ENCODE measurements at places on chromosomes 2 and 18.

DNA sequence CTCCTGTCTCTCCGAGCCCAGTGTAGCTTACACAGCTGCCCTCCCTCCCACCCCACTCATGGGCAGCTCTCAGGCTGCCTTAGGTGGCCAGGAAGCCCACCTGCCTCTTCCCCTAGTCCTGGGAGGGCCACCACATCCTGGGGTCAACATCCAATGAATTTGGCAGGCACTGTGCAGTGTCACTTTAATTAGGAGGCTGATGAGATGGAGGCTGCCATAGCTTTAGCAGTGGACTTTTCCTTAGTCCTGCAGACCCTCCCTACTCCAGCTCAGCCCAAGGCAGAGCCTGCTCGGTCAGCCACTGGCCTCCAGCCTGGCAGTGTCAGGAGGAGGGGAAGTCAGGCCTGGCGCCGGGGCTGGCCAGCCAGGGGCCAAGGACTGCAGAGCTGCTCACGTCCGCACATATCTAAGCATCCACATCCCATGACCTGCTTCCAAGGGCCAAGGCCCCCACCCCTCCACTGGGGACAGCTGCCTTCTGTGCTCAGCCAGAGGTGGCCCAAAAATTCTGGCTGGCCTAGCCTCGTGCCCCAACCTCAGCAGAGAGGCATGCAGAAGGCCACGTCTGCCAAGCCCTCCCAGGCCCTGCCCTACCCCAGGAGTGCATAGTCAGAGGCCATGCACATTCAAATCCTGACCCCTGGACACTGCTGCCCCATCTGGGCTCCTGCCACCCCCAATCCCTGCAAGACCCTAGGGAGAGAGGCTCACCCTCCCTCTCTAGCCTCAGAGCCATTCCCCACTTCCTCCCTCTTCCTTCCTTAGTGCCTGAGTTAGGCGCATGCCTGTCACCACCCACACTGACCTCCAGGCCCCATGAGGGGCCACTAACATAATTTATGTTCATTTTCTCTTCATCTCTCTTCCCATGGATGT lies 33.1 kb downstream of the ADRA2B start:
- no peak for DNase-seq

GRCh38 chr2:65057391-65058052 lies 1.3 kb downstream of the CEP68 start:
- DNase-seq = peak; percentile 59

GRCh38 chr2:237515166-237515565 lies 28.1 kb downstream of the MLPH start:
- DNase-seq = no peak

DNA sequence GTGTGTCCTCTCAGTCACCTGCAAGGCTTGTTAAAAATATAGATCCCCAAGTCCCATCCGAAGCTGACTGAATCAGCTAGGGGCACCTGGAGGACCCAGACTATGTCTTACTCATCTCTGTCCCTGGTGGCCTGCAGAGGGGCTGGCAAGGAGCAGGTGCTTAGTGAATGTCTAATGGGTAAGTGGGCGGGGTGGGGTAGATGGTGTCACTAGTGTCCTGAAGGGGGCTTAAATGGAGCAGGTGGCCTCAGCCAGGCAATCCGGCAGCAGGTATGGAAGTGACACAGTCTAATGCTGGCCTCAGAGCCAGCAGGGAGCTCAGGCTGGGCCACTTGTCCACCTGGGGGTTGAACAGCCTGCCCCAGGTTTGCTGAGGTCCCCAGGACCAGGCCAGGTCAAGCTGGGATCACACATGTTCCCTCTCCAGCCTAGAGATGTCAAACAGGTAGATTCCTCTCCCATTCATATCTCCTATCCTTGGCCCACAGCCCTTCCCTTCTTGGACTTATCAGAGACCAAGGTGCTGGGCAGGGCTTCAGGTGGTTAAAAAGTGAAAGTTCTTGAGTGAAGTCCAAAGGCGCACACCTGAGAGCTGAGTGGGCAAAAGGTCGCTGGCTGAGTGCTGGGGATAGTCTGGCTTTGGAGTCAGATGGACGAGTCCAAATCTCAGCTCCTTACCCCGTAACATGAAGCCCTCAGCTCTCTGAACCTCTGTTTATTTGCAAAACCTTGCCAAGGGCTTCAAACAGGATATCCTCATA lies 1.7 kb downstream of the STEAP3 start:
- no peak for DNase-seq

GRCh38 chr18:24609254-24609653 lies 148.8 kb downstream of the HRH4 start:
- no peak for DNase-seq

- no peak for DNase-seq
Measured at GRCh38 chr2:239533569-239534316, 132.9 kb upstream of the HDAC4 start.

DNA sequence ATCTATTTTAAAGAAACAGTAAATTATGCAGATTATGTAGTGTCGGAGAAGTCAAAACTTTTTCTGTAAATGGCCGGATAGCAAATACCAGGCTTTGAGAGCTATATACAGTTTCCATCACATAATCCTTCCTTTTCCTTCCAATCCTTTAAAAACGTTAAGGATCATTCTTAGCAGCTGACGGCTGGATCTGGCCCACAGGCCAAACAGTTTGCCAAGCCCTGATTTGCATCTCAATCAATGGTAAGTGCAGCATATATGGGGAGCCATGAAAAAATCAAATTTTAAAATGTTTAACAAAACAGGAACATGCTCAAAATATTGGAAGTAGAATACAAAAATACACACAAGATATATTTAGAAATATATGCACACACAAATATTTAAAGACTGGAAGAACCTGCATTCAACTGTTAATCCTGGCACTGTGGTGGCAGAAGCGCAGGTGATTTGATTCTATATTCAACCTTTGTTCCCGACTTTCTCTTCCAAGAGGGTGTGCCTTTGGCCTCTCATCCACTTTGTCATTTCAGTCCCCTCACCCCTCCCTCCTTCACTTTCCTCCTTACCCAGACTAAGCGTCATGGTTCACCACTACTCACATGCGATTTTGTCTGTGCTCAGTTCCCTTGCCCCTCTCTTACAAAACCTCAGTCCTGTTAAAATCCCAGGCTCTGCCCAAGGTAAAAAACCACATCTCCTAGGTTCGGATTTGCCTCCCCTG lies 27.3 kb downstream of the NDUFA10 start:
- no peak for DNase-seq

DNA sequence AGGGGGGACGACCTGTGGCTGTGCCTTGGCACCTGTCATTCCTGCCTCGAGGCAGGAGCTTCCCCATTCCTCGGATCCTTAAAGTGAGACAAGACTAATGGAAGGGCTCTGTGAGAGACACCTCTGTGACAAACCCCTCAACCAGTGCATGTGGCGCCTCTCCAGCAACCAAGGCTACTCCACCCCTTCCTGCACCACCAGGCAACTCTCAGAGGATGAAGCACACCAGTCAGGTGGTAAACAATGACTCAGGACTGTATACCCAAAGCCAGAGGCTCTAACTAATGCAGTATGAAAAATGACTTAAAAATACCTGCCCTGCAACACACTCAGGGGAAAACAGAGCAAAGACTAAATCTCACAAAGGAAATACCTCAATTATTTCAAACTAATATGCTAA lies 136.9 kb downstream of the UXS1 start:
- DNase-seq = no peak

GRCh38 chr2:239420082-239420481 lies 19.3 kb upstream of the HDAC4 start:
- DNase-seq = no peak

GRCh38 chr2:136764452-136765255 lies 691 bp upstream of the THSD7B start:
- DNase-seq = no peak

DNA sequence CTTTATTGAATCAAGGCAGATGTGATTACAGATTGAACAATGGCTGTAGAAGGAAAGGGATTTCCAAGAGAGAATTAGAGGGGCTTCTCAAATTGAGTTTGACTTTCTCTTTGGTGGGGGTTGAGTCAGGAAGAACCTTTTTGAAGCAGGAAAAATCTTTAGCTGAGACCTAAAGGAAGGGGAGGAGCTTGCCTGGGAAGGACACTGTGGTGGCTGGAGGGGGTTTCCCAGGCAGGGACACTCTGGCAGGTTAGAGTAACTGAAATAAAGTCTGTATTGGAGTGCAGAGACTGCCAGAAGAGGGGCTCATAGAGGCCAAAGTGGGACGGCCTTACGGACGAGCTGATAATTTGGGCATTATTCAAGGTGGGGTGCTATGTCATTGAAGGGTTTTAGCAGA lies 69.3 kb downstream of the NEDD4L start:
- DNase-seq = no peak

GRCh38 chr2:73911548-73912208 lies 15.0 kb upstream of the DGUOK start:
- no peak for DNase-seq

DNA sequence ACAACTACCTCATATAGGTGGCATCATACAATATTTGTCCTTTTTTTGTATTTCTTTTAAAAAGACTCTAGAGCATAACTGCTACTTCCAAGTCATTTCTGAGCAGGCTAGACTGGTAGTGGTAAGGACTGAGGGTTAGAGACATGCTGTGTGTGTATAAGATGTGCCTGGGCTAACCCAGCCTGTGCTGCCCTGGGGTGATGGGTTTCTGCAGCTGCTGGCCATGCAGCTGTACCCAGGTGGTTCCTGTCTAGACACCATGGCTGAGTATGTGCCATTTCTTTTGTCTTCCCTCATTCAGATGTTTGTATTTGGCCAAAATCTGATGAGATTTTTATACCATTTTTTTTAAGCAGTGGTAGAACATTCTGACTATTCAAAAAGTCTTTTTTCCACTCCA lies 40.0 kb downstream of the MERTK start:
- no peak for DNase-seq

DNA sequence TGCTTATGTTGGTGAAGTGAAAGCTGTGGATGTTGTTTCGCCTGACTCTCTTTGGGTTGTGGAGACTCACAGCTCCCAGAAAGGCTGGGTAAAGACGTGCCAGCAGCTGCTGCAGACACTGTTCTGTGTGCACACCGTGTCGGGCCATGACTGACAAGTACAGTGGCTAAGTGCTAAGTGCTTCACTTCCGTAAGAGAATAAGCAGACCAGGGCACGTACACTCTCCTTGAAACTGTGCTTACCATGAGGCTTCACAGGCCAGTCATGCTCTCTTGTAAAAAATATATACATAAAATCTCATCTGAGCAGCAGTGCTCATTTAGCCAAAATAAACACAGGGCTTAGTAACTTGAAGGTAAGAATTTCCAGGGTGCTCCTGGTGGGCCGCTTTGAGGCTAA lies 86.0 kb downstream of the NRP2 start:
- no peak for DNase-seq

Data from kidney capillary endothelial cell (primary cell).